Nephron progenitor cell (in vitro differentiated cells): ENCODE measurements at places on chromosomes 2 and 18.
A peak's percentile ranks its signal among the peaks of the same experiment; 100 is the strongest.

DNA sequence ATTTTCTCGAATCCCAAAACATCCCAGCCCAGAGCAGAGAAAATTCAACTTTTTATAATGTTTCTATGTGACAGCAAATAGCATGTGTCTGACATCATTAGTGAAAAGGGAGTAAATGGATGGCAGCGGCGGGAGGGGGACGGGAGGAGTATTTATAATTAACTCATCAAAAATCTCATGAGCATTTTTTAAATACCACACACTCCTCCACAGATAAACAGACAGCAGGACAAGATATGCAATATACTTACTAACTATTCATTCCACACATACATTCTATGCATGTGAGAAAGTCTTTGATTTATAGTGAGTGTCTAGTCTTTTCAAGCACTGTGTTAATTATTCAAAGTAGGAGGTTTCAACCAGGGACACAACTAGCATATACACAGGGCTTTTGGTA is 107.6 kb downstream of the LRP2 start:
- no peak overlapping the region for H3K27ac ChIP-seq
- DNase-seq: no peak
- H3K27me3 ChIP-seq: peaks cover 4% of the 10 kb centered on the region

DNA sequence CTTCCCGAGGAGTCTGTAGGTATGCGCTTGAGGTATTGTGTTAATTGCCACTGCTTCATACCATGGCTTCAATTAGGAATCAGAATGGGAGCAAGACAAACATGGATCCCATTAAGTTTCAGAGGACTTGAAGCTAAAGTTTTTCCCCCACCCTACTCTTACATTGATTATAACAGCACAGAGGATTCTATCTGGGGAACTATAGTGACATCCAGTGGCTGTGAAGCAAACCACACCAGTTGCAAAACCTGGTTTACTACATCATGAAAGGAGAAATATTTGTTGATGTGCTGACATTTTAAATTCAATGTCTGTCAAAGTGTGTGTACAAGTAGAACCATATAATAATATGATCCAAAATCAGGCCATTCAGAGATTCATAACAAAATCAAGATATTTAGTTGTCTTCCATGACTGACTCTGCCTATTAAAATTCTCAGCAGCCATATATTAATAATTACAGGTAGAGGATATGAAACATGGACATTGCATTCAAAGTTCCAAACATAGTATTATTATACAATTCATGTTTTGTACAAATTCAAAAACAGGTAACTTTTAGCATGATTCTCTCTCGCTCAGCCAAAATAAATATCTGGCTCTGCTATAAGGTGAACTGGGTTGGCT is 82.9 kb downstream of the GRB14 start:
- no peak overlapping the region for H3K4me3 ChIP-seq
- no peaks in the 10 kb centered on the region for H3K36me3 ChIP-seq
- DNase-seq: peak; percentile 5
- H3K27me3 ChIP-seq: no peaks in the 10 kb centered on the region

GRCh38 chr2:31318361-31319336 is 84.7 kb downstream of the EHD3 start:
- no peaks in the 10 kb centered on the region for H3K4me1 ChIP-seq
- DNase-seq: no peak
- H3K36me3 ChIP-seq: no peaks in the 10 kb centered on the region
- no peak overlapping the region for H3K27ac ChIP-seq
- peaks cover 8% of the 10 kb centered on the region for H3K27me3 ChIP-seq

- H3K4me1 ChIP-seq: no peaks in the 10 kb centered on the region
- H3K27ac ChIP-seq: no peak overlapping the region
- H3K27me3 ChIP-seq: no peaks in the 10 kb centered on the region
- no peak for DNase-seq
- no peaks in the 10 kb centered on the region for H3K36me3 ChIP-seq
- H3K4me3 ChIP-seq: no peak overlapping the region
Observed at GRCh38 chr2:58903427-58903826, 662.3 kb upstream of the FANCL start.

DNA sequence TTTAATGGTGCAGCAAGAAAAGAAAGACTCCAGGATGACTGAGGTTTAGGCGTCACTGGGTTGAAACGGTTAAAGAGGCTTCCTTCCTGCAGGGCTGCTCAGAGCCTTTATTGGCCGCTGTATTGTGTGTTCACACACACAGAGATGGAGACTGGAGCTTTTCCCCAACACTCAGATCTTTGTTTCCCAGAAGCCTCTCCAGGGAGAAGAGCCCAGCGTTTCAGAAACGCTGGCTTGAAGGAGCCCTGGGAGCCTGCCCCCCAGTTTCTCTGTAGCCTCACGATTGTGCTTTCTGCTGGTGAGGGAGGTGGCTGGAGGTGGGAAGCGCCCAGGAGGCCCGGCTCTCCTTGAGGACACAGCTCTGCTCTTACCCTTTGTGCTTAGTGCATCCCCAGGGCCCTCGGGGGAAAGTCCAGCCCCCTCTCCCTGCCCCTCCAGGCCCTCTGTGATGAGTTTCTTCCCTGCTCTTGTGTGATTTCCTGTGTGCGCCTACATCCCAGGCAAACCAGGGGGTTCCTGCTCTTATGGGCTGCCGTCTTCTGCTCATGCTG is 37.1 kb downstream of the RRM2 start:
- no peak overlapping the region for H3K4me3 ChIP-seq
- H3K36me3 ChIP-seq: no peaks in the 10 kb centered on the region
- no peaks in the 10 kb centered on the region for H3K27me3 ChIP-seq
- peak overlapping the region; percentile 98 for H3K27ac ChIP-seq

DNA sequence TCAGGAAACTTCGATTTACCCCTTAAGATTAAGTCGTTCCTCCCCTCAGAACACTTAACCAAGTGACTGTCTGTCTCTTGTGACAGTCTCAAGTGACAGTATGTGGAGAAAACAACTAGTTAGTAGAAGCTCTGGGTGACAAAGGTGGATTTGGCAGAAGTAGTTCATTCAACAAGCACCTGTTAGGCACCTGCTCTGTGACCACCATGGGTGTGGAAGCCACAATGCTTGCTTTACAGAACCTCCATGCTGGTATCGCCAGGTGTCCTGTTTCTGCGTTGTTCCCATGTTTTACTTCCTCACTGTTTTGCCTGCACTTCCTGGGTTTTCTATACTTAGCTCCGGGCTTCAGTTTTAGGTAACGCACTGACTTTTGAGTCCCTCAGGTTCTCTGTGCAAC is 337.4 kb upstream of the DCC start:
- no peak for DNase-seq
- H3K27ac ChIP-seq: no peak overlapping the region
- no peaks in the 10 kb centered on the region for H3K4me1 ChIP-seq
- no peak overlapping the region for H3K4me3 ChIP-seq
- no peaks in the 10 kb centered on the region for H3K36me3 ChIP-seq
